ENCODE measurements at places on chromosomes 2 and 18.

GRCh38 chr2:218805627-218806026 lies 23.7 kb downstream of the CYP27A1 start:
- DNase-seq: no peak

DNA sequence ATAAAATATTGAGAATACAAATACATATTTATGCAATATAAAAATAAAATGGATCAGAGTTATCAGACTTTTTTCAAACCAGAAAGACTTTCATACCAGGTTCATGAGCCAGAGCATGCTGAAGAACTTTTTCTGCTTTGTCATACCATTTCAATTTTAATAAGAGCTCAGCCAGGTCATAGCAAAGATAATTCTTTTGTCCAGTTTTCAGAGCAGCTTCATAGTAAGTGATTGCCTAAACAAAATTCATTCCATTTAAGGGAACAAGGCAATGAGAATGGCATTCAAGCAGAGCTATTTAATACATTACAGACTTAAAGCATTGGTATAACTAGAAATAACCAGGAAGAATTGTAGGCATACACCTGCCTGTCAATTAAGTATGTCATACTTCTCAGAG lies 42.3 kb downstream of the TTC21B start:
- no peak for DNase-seq

GRCh38 chr2:8203364-8203763 lies 478.5 kb upstream of the ID2 start:
- DNase-seq: no peak

- no peak for DNase-seq
Observed at GRCh38 chr2:64934530-64934929, 54.7 kb upstream of the SLC1A4 start.

- no peak for DNase-seq
Observed at GRCh38 chr2:70726947-70727725, 40.9 kb downstream of the ADD2 start.

- no peak for DNase-seq
Observed at GRCh38 chr2:170815746-170816503, 762 bp upstream of the GAD1 start.

- DNase-seq: no peak
Observed at GRCh38 chr2:123085484-123085883, 939.6 kb upstream of the CNTNAP5 start.

GRCh38 chr2:42902939-42903709 lies 110.7 kb upstream of the HAAO start:
- DNase-seq: no peak

DNA sequence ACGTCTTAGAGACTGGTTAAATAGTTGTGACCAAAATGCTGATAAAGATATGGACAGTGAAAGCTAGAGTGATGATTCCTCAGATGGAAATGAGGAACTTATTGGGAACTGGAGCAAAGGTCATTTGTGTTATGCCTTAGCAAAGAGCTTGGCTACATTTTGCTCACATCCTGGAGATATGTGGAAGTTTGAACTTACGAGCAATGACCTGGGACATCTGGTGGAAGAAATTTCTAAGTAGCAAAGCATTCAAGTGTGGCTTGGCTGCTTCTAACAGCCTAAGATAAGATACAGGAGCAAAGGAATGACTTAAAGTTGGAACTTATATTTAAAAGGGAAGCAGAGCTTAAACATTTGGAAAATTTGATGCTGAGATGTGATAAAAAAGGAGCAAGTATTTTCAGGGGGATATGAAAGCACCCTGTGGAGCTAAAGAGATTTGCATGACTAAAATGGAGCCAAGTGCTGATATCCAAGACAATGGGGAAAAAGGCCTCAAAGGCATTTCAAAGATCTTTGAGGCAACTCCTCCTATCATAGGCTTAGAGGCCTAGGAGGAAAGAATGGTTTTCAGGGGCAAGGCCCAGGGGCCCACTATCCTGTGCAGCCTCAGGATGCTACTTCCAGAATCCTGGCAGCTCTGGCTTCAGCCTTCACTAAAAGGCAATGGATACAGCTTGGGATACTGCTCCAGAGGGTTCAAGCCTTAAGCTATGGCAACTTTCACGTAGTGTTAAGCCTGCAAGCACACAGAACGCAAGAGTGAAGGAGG lies 124.1 kb upstream of the KLHL14 start:
- no peak for DNase-seq

DNA sequence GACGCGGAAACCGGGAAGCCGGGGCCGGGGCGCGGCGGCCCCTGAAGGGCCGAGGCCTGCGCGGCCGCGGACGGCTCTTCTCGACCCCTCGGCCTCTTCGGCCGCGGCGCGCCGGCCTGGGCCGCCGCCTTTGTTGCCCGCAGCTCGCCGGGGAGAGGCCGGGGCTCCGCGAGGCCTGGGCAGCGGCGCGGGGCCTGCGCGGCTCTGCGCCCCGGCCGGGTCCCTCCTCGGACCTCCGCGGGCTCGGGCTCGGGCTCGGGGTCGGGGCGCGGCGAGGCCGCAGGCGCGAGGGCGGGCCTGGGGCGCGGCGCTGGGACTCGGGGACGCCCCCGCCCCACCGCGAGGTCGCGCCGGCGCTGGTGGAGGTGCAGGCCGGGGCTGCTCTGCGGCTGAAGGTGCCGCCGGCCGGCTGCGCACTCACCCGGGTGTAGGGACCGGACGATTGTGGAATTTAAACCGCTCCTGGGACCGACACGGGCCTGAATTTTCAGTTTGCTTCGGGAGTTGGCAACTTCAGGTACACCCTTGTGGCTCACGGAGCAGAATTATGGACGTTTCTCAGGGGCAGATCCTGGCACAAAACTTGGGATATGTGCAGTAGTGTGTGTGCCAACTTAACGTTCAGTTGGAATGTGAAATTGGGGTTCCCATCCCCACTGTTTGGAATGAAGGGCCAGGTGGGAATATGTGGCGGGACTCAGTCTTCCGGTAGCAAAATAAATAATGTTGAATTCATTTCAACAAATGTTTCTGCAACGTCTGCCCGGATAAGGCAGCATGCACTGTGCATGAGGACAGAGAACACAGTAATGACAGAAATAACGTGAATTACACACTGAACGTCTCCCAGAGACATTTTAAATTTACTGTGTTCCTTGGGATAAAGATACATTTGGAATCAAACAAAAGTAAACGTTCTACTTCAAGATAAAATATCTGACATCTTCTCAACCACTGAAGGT lies 787 bp downstream of the SOCS6 start:
- no peak for DNase-seq

GRCh38 chr2:119249311-119249710 lies 25.7 kb downstream of the STEAP3 start:
- DNase-seq: no peak

- no peak for DNase-seq
Observed at GRCh38 chr2:7468955-7469354, 551.7 kb downstream of the RNF144A start.

DNA sequence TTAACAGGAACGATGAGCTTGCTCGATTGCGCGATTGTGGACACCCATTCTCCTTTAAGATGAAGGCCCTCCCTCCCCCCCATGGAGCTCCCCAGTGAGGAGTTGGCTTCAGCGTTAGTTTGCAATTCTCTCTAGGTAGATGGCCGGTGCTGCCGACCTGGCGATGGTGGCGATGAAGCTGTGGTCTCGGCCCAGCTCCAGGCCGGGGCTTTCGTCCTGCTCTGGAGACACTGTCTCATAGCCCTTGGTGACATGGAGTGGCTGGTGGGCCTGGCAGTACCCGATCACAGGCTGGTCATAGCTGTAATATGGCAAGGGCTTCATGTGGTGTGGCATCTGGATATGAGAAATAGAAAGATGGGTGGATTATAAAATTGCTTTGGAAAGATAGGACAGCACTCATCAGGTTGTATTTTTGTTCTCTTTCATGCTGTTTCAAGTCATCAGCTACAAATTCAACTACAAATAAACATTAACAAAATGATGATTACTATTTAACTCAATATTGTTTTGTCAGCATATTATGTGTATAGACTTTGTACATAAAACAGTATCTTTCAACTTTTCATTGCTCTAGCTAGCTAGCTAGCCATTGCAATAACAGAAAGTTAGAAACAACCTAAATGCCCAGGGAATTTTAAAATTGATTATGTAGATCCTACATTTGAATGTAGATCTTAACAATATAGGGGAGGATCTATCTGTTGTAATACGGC lies 773.4 kb downstream of the LRRTM4 start:
- DNase-seq: no peak

DNA sequence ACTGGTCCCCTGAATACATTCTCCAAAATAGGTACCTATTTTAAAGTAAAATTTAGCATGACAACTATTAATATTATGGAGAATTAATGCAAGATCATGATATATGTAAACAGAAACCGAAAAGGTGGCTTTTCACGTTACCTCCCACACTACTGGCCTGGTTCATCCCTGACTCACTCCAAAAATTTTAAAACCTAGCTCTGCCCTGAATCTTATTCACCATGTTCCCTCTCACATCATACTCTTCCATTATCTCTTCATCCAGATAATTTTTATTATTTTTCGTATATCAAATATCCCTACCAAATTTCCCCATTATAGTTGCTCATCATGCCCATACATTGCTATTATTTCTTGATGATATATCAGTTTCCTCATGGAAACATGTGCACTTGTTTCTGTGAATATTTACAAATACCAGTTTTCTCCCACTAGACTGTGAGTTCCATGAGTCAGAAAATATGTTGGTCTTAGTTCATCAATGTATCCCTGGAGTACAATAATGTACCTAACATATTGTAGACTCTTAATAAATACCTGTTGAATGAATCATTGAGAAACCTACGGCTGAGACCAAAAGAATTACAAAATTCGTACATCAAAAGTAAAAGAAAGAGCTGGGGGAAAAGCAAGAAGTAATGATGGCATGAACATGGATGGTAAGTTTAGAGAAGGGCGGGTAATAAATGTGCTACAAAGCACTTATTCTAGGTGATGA lies 360.1 kb upstream of the CHAC2 start:
- no peak for DNase-seq

GRCh38 chr2:218186355-218186766 lies 19.6 kb upstream of the CXCR1 start:
- DNase-seq: no peak

GRCh38 chr2:64650722-64651338 lies 2.9 kb downstream of the SERTAD2 start:
- no peak for DNase-seq

GRCh38 chr2:239890206-239890746 lies 134.9 kb downstream of the NDUFA10 start:
- DNase-seq: no peak

DNA sequence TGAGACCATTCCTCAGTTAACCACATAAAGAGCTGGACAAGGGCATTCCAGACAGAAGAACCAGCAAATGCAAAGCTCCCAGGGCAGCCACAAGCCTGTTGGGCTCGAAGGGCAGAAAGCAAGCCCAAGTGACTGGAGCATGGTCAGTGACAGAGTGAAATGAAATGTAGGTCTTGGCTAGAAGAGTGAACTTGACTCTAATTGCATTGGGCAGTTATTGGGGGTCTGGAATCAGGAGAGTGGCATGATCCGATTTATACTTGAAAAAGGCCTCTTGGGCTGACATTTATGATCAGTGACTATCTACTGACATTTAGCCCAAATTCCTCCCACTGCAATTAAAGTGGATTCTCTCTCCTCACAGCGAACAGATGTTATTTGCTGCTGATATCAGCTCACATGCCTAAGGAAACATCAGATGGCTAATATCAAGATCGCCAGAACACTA lies 152.5 kb upstream of the KLF7 start:
- DNase-seq: no peak

DNA sequence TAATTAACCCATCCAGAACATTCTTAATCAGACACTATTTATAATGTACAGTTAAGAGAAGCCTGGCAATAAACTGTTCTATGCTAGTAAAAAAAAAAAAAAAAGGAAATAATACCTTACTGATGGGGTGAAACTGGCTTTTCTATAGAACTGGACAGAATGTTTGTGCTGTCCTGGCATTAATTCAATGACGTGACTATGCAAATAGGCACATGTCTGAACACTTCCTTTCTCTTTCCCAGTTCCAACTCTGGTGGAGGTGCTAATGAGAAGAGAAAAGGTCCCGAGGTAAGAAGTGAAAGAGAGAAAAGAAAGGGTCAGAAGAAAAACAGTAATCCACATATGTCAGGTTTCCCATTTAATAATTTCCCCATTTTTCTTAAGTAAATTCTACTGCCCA lies 508.4 kb downstream of the ZEB2 start:
- DNase-seq: no peak

GRCh38 chr2:230077851-230078547 lies 9.3 kb upstream of the SLC16A14 start:
- no peak for DNase-seq

DNA sequence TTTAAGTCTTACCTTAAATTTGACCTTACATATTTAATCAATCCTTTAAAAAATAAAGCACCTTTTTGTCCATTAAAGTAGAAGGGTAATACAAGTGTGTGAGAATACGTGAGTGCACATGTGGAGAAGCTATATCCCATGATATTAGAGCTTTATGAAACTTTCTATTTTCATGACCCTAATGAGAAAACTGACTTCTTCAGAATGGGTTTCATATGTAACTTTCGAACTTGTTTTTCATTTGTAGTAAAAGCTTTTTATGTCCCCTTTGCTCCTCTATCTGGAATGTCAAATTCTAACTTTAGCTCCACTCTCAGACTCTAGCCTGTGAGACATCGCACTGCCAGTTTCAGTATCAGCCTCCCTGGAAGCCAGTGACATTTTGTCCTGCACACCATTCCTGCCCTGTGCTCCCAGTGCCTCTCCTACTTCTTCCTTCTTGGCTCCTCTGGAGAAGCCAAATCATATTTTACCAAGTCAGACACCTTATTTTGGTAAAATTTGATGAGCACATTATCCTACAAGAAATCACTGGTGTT lies 42.0 kb downstream of the MAPRE2 start:
- DNase-seq: no peak

DNA sequence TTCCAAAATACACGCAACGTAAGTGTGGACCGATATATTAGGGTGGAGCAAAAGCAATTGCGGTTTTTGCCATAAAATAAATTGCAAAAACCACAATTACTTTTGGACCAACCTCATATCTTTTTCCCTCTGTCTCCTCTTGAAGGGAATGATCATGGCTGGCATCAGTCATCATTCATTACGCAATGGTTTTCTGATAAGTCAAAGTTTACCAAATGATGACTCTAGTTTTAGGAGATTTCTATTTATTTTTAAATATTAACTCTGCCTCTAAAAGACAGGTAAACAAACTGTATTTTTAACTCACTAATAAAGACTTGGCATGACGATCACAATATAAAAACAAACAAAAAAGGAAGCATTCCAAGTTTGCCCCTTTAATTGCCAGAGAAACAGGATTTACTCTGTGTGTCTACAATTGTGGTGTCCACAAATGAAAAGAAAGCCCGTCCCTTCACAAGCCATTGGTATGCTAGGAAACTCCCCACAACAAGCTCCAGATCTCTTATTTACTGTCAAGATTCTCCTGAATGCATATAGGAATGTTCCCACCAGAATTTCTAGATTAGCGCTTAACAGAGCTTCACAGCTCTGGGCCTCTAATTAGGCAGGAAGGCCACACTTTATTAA lies 61.3 kb downstream of the IRS1 start:
- no peak for DNase-seq

DNA sequence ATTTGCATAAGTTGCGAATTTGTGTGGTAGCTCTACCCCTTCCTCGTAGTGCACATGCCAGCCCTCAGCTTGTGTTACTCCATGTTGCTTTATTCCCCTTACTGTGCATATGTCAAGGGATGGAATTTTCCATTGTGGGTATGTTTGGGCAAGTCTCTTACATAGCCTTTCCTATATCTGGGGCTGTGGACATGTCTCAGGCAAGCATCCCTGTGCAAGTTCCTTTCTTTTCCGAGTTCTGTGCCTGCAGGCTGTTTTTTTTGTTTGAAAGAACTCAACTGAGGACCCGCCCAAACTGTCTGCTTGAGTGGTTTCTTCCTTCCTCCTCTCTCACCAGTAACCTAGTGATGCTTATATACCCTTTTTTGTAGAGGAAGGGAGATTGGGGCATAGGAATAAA lies 1739.1 kb upstream of the PIK3C3 start:
- no peak for DNase-seq

GRCh38 chr18:28766721-28767120 lies 589.8 kb upstream of the CDH2 start:
- DNase-seq: no peak

Data from SIG-M5 (cell line).